Placental pericyte (primary cell): ENCODE measurements at places on chromosomes 1 and 21. TPM values are rescaled to one million over a fixed set of nuclear protein-coding genes. Genes with fewer than 3 reads are reported as not detected.

The ATAD3B gene
- total RNA-seq = 26.9 and 34.1 TPM in 2 replicates

The CD164L2 gene
- total RNA-seq = not detected in 2 replicates

The CD34 gene
- 0.14 TPM in 1 of 2 replicates, not detected in the other for total RNA-seq

The REN gene
- 0.29 and 0.66 TPM in 2 replicates for total RNA-seq

The BSND gene
- total RNA-seq = not detected in 2 replicates

The COP1 gene
- total RNA-seq = 43.3 and 68.6 TPM in 2 replicates

The RHD gene
- not detected in 2 replicates for total RNA-seq

The LMNA gene
- total RNA-seq = 571 and 1,162 TPM in 2 replicates

The OR10Z1 gene
- not detected in 2 replicates for total RNA-seq

The MARK1 gene
- 0.43 and 0.66 TPM in 2 replicates for total RNA-seq

The MPL gene
- total RNA-seq = 0.86 TPM in 1 of 2 replicates, not detected in the other

The TTC39A gene
- total RNA-seq = 0.29 and 0.66 TPM in 2 replicates

The NBPF4 gene
- 0.14 and 0.66 TPM in 2 replicates for total RNA-seq

The OPTC gene
- not detected in 2 replicates for total RNA-seq

The S100B gene
- 0.29 TPM in 1 of 2 replicates, not detected in the other for total RNA-seq

The GSTM1 gene
- total RNA-seq = not detected in 2 replicates

The SYDE2 gene
- 13.9 and 17.5 TPM in 2 replicates for total RNA-seq

The C1orf21 gene
- 12.5 and 14.5 TPM in 2 replicates for total RNA-seq

The AXDND1 gene
- total RNA-seq = 0.43 and 0.44 TPM in 2 replicates

The TRIM67 gene
- total RNA-seq = not detected in 2 replicates

The FCRL2 gene
- total RNA-seq = not detected in 2 replicates

The TMEM200B gene
- total RNA-seq = 9.4 and 14.2 TPM in 2 replicates

The TENT5C gene
- total RNA-seq = 1.5 and 7.4 TPM in 2 replicates

The SLC6A9 gene
- total RNA-seq = 7.7 and 70.0 TPM in 2 replicates

The PTGER3 gene
- total RNA-seq = under 0.01 and 1.6 TPM in 2 replicates

The SYPL2 gene
- 0.44 and 1.6 TPM in 2 replicates for total RNA-seq

The KIRREL1 gene
- total RNA-seq = 164 and 211 TPM in 2 replicates

The SLC19A1 gene
- total RNA-seq = 6.1 and 17.6 TPM in 2 replicates

The MEX3A gene
- total RNA-seq = 0.22 and 2.3 TPM in 2 replicates

The USP48 gene
- total RNA-seq = 38.8 and 48.1 TPM in 2 replicates

The SON gene
- total RNA-seq = 136 and 171 TPM in 2 replicates

The HLX gene
- 8.2 and 18.2 TPM in 2 replicates for total RNA-seq

The FMO3 gene
- not detected in 2 replicates for total RNA-seq

The SHE gene
- total RNA-seq = under 0.01 TPM in 1 of 2 replicates, not detected in the other

The FRRS1 gene
- total RNA-seq = 21.2 and 22.8 TPM in 2 replicates

The MFAP2 gene
- 11.4 and 63.1 TPM in 2 replicates for total RNA-seq
